ENCODE measurements at places on chromosomes 2 and 18.

DNA sequence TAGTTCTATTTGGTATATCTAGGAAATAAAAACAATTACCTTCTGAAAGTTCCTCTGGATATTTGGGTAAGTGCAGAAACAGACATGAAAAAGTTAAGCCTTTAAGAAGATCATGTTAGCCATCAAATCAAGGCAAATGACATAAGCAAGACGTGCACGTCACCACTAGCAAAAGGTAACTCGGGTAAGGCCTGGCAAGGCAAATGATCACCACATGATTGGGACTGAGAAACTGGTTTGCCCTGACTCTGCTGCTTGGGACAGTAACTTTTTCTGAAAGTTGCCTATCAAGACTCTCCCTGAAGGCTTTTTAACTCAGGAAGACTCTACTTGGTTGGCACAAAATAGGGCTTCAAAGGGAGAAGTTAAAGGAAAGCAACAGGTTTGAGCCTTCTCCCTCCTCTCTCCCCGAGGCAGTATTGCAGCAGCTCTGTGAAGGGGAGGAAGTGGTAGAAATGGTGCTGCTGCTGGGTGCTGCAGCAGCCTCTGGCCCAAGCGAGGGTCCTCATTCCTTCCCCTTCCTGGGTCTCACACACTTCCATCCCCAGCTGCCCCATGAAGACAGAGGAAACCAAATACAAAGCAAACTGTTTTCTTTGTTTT lies 17.1 kb upstream of the TMEM237 start:
- DNase-seq = no peak

DNA sequence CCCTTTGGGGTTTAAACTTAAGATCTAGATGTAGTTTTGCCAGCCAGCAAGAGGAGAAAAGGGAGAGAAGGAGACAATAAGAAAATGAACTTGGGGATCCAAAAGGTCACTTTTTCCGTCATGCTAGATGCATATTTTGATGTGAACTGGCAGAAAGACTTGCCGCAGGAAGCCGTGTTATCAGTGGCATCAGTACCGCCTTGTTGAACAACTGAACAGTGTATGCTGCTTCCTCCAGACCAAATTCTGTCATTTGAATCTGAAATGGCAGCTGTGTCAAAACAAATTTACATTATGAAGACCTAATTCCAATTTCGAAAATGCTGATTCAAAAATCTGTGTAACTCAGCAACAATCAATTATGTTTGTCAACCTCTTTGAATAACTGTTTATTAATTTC lies 42.1 kb downstream of the TMEM200C start:
- no peak for DNase-seq

DNA sequence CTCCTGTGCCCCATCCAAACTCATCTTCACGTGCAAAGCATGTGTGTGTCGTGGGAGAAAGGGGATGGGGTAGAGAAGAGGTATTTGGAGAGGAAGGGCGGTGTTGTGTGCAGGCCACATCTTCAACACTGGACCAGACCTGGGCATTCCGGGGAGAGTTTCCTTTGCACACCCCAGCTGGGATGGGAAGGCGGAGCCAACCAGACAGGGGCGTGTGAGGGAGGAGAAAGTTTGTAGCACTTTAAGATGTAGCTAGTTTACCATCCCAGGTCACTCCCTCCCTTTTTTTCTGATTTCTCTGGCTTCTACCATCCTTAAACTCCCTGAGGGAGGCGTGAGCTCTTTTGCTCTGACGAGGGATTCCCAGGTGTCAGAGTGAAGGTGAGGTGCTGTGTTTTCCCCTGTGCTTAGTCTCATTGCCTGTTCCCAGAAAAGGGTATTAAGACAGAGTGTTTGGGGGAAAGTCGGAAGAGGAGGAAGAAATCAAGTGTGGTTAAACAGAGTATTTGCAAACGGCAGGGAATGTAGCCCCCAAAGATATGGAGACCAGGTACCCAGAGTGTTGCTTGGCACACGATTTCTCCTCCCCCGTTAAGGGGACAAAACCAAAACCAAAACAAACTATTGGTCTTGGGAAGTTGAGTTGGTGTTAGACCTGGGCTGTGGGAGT lies 1.6 kb downstream of the SETBP1 start:
- DNase-seq = no peak

- no peak for DNase-seq
Measured at GRCh38 chr18:10140461-10141282, 226.9 kb downstream of the VAPA start.

GRCh38 chr2:177703159-177703558 lies 310.6 kb downstream of the AGPS start:
- DNase-seq = no peak

- DNase-seq = no peak
Measured at GRCh38 chr2:8694737-8695136, 12.9 kb downstream of the ID2 start.

DNA sequence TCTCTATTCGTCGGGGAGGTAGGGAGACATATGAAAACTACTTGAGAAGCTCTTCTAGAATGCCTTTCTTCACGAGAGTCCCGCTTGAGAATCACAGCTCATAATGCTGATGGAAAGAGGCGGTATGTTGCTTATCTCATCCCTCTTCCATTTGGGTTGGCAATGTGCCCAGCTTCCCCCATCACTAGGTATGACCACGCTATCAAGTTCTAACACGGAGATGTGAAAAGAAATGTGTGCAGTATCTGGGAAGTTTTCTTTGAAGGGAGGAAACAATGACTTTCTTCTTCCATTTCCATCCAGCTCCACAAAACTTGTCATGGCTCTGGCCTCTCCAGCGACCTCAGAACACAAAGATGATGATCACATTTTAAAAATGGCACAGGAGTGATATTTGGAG lies 742.4 kb downstream of the DCDC2C start:
- DNase-seq = no peak

- DNase-seq = no peak
Measured at GRCh38 chr18:8660316-8660715, 45.0 kb upstream of the MTCL1 start.

DNA sequence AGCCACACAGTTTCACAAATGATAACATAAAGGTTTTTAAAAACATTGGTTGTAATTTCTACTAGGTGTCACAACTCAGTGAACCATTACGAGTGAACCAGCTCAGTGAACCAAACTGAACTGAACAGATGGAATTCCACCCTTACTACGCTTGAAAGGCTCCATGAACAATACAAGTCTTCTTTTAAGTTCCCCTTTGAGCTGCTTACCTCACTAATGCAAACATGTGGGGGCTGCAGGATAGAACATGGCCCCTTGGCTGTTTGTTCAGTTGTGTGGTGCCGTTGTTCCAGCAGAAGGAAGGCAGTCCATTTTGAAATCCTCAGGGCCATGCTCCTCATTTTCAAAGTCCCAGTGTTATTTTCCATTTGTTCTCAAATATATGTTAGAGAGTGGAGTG lies 30.7 kb upstream of the KLHL14 start:
- DNase-seq = no peak

DNA sequence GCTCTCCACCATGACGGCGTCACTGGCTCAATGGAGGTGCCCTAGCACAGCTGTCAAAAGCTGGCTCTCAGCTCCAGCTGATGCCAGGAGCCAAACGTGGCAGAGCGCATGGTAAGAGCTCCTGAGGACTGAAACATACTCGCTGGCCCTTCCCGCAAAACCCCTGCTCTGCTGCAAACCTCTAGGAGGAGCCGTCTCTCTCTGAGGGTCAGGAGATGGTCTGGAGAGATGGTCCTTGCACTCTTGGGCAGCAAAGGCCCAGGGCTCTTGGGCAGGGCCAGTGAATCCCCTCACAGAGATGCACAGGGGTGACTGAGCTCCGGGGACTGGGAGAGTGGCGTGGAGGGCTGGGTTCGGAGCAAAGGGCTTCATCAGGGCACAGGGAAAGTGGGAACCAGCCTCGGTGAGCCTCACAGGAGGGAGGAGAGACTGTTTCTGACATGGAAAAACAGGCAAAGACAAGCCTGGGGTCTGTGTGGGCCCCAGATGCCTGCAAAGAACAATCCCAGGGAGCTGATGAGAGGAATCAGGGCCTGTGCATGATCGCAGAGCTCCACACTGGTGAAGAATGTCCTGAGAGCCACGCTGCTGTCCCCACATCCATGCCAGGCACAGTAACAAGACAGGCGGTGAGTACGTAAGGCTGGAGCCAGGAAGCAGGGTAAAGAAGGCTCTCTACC lies 17.2 kb downstream of the SNORC start:
- no peak for DNase-seq

- no peak for DNase-seq
Measured at GRCh38 chr18:79547413-79548076, 132.1 kb upstream of the CTDP1 start.
